Activated T-helper 1 cell treated with anti-CD3 and anti-CD28 coated beads, Interleukin-12 subunit alpha, Interleukin-12 subunit beta, Interleukin-2, Interleukin-4 antibody, amounts not matched to agents 30 ng/mL and 10 ng/mL and 1 ng/mL, durations not matched to agents 14 hours and 24 hours and 36 hours (primary cell): ENCODE measurements at places on chromosomes 2 and 18. TPM values are rescaled to one million over a fixed set of nuclear protein-coding genes. Genes with fewer than 3 reads are reported as not detected.

DNA sequence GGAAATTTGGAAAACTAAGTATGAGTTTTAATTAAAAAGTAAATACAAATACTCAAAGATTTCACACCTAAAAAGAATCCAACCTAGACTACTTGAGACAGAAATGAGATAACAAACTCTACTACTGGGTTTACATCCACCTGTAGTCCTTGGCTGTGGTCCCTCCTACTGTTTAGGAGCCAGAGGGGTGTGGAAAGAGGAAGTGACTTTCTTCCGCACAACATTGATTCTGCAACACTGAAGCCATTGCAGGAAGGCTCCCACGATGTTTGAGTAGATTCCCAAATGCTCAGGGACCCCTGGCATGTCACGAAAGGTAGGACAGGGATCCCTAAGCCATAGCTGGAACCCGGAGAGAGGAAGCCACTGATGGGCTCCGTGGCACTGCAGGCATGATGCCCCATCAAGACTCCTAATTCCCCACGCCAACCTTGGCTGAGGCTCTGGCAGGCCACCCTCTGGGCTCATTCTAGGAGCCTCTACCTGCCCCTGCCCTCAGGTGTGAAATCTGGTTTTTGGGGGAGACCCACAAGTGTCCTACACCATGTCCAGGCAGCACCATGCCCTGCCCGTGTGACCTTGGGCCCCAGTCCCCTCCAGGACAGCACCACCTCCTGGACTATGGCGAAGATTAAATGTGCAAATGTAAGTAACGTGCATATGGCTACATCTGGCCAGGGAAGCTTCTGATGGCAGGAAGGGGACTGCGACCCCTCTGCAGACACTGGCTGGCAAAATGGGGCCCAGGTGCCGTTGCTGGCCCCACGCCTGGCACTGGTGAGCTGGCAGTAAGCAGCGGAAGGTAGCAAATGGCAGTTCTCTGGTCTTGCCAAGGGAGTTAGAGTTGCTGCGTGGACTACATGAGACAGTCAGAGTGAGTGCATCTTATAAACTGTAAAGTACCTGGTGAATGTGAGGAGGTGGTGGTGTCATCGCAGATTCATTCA is 38.2 kb upstream of the MAL start:
- no peak for DNase-seq

DNA sequence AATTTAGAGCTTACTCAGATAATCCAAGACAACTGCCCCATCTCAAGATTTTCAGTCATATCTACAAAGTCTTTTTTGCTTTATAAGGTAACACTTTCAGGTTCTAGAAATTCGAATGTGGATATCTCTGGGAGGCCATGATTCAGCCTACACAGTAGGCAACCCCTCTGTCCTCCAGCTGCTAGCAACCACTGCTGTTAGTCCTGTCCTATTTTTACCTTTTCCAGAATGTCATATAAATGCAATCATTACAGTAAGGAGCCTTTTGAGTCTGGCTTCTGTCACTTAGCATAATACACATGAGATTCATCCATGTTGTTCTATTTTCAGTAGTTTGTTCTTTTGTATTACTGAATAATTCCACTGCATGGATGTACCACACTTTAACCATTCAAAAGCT is 28.5 kb upstream of the MARCHF7 start:
- no peak for DNase-seq

DNA sequence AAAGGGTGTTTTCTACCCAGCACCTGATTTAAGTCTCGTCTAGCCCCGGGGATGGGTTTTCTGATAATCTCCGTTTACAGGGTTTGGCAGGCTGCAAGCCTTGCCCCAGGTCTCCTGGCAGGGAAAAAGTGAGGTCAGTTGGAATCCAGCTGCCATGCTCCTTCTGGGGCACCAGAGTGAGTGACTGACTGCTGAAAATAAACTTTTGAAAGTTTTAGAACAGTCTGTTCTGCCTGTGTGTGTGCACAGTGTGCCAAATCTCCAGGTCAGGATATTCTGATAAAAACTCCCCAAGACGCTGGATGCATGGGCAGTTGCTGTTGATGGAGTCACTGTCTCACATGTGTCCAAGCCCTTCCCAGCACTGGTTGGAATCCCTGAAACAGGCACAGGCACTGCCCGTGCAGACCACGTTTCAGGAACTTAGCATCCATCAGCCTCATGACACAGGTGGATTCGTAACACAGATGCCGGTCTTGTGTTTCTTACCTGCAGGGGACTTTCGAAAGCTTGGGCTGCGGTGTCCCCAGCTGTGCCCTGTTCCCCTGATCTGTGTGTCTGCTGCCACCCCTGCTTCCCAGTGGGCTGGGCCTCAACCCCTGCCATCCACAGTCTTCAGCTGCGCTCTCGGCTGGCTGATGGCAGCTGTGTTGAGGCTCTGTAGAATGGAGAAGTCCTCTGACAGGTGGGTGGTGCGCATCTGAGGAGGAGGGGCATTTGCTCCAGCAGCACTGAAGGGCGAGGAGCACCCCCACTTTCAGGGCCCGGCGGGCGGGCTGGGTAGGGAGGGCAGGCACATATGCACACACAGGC is 65.0 kb downstream of the SH3RF3 start:
- DNase-seq, result no peak

DNA sequence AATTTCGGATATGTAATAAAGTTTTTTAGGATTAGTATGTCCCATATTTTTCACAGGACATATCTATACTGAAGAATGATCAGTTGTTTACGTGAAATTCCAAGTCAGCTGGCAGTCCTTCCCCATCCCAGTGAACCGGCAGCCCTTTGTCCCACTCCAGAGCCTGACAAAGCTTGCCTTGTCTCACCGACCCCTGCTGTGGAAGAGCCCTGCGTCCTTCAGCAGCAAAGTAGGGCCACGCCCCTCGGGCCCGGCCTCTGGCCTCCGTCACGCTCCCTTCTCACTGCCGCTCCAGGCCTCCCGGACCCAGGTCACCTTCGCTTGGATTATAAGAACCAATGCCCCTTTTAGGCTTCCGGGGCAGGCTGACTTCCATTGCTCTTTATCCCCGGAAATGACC is 89.8 kb upstream of the TGIF1 start:
- DNase-seq, result no peak

GRCh38 chr2:174686430-174686829 is 77.8 kb downstream of the CHRNA1 start:
- DNase-seq, result no peak

DNA sequence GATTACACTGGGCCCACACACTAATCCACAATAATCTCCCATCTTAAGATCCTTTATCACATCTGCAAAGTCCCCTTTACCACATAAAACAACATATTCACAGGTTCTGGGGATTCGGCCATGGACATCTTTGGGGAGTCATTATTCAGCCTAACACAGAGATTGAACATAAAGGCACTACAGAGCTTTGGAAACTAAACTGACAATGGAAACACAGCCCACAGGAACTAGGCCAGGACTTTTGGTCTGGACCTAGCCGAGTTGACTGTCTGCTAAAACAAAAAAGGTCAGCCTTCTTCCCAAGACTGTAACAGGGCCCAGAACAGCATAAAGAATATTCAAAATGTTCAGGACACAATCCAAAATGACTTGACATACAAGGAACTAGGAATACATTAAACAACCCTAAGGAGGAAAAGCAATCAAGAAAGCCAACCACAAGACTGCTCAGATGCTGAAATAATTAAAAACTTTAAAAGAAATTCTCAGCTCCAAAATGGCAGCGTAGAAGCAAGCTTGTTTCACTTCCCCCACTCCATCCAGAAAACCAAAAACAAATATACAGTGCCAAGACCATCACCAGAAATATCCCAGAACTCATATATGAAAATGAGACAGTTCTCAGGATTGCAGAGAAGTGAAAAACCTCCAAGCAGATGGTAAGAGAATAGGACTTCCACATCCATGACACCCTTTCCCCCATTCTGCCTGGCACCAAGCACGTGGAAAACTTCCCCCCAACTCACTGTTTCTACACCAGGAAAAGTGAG is 207.8 kb downstream of the ATAD2B start:
- DNase-seq, result no peak

DNA sequence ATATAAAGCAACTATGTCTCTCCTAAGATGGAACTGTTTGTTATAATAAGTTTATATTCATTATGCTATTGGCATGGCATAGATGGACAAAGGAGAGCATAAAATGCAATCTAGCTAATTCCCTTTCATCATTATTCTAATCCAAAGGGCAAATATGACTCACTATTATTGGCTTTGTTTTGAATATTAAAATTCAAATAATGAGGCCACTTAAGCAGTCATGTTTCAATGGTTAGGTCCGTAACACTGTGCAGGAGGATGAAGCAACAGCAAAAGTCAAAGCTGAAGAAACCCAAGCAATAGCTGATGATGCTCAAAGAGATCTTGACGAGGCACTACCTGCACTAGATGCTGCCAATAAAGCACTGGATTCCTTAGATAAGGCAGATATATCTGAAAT is 177.1 kb downstream of the TRABD2A start:
- DNase-seq, result no peak

GRCh38 chr2:73091164-73091563 is 19.7 kb upstream of the SFXN5 start:
- no peak for DNase-seq

GRCh38 chr2:241366678-241367077 is 10.6 kb downstream of the FARP2 start:
- no peak for DNase-seq

Gene CARF
- 3.6 and 4.3 TPM in 2 replicates for total RNA-seq
